Tibial nerve (tissue), 4 donors: ENCODE measurements at places on chromosomes 12 and 14. TPM values are rescaled to one million over a fixed set of nuclear protein-coding genes. Genes with fewer than 3 reads are reported as not detected.

- DNase-seq, result no peak
These were observed 6.4 kb downstream of the SNX6 start for GRCh38 chr14:34623506-34623905.

The PLBD1 gene
- 6.6 TPM for total RNA-seq

DNA sequence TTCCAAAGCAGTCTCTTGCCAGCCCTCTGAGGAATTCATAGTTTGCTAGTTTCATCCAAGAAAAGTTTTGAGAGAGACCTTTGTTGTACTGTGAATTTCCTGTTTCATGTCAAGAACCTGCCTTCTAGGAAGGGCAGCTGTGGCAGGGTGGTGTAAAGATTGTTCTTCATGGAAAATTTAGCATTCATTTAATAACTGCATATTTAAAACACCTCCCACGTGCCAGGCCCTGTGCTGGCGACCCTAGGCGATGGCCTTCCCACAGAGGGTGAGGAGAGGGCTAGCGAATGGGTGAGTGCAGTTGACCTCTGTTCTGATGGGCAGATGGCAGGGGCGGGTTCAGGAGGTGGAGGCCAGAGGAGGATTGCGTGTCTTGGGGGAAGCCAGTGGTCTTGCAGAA, 43.2 kb downstream of the MLXIP start:
- DNase-seq, result no peak

The CD69 gene
- 4.2 TPM for total RNA-seq

The TAS2R8 gene
- not detected for total RNA-seq
